ENCODE measurements at places on chromosomes 3 and 15.

DNA sequence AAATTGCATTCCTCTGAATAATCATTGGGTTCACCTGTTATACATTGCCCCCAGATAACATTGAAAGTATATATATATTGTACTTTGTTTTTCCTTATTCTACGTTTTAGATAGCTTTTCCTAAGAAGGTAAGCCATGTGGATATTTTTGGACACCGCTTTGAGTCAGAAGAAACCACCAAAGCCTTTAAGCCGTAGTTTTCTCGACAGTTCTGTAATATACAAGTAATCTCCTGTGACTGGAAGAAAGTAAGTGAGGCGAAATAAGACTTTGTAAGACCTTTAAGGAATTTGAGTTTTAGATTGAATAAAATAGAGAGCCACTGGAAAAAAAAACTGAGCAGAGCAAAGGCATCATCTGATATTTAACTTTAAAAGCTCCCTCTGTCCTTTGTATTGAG is 1092.0 kb downstream of the DIPK2A start:
- DNase-seq, result no peak

GRCh38 chr3:167691366-167691765 is 37.6 kb upstream of the WDR49 start:
- no peak for DNase-seq

- DNase-seq, result peak; percentile 98
Observed at GRCh38 chr3:186097663-186098451, 11.0 kb downstream of the ETV5 start.

DNA sequence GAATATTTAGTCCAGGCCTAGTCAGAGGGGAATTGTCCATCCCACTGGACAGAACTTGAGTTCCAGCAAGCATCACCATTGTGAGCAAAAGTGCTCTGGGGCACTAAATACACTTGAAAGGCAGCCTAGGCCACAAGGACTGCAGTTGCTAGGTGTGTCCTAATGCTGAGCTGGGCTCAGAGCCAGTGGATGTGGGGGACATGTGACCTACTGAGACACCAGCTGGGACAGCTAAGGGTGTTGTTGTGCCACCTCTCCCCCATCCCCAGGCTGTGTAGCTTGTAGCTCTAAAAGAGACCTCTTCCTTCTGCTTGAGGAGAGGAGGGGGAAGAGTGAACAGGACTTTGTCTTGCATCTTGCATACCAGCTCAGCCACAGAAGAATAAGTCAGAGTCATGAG is 120.9 kb downstream of the DTWD1 start:
- peak; percentile 32 for DNase-seq

DNA sequence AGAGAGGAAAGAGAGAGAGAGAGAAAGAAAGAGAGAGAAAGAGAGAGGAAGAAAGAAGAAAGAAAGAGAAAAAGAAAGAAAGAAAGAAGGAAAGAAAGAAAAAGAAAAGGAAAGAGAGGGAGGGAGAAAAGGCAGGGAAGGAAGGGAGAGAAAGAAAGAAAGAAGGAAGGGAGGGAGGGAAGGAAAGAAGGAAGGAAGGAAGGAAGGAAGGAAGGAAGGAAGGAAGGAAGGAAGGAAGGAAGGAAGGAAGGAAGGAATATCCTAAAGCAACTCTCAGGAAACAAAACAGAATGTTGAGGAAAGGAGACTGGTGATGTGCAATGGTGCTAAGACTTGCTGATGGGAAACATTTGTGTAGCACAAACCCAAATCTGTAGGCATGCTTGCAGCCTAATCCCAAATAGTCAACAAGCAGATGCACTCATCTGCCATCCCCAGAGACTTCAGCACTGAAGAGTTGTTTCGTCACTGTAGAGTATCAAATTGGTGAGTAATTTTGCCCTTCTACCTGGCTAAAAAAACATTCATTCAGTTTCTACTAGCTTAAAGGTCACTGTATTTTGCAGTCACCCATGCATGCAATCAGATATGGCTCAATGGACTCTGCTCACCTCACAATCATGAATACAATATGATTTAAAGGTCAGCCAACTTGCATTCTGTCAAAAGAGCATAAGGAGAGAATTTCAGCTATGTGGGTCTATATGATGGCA is 480.3 kb downstream of the FGF12 start:
- DNase-seq, result peak; percentile 9

All from NCI-H1694 (cell line).